ENCODE measurements at places on chromosomes 2 and 18. TPM values are rescaled to one million over a fixed set of nuclear protein-coding genes. Genes with fewer than 3 reads are reported as not detected.

The NT5C1B gene
- total RNA-seq: not detected

The HOXD9 gene
- not detected for total RNA-seq

The SULT1C4 gene
- total RNA-seq: not detected

The ANKRD53 gene
- total RNA-seq: 0.15 TPM

The TUBA4B gene
- not detected for total RNA-seq

The BOLL gene
- not detected for total RNA-seq

The IMPACT gene
- 26.7 TPM for total RNA-seq

The LRP2 gene
- not detected for total RNA-seq

The SMAD4 gene
- total RNA-seq: 62.1 TPM

The RNMT gene
- total RNA-seq: 8.9 TPM

The POMC gene
- 0.59 TPM for total RNA-seq

The TMEM178A gene
- total RNA-seq: 3.5 TPM

The GKN1 gene
- total RNA-seq: not detected

The RTP5 gene
- total RNA-seq: not detected

The FBLN7 gene
- 4.0 TPM for total RNA-seq

The WDFY1 gene
- 292 TPM for total RNA-seq

The FLACC1 gene
- 1.2 TPM for total RNA-seq

The TMEM37 gene
- total RNA-seq: not detected

The PARD3B gene
- total RNA-seq: 19.1 TPM

The CENPA gene
- total RNA-seq: 2.9 TPM

The NIFK gene
- total RNA-seq: 14.3 TPM

The CAMKMT gene
- total RNA-seq: 4.3 TPM

The PKP4 gene
- total RNA-seq: 25.8 TPM

The MAB21L4 gene
- not detected for total RNA-seq

The SPC25 gene
- not detected for total RNA-seq

The RAB6C gene
- total RNA-seq: not detected

The LDLRAD4 gene
- 0.45 TPM for total RNA-seq

The HOXD12 gene
- not detected for total RNA-seq
